Stimulated activated CD8-positive, alpha-beta memory T cell treated with anti-CD3 and anti-CD28 coated beads, Interleukin-15, amount 100 ng/mL, for 24 hours (primary cell): ENCODE measurements at places on chromosomes 2 and 18.

DNA sequence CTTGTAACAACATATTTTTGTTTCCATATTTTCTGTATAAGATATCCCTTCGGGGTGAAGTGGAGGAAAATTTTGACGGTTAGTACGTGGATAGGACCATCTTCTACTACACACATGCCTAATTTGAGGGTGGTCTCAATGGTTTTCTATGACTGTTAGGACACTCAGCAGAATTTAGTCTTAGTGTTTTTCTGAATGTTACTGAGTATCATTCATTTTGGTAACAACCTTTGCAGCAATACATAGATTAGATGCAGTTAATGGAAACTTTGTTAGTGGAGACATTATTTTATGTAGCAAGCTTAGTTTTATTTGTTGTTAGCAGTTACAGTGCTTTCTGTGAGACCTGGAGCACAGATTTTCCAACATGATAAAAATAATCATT, 1.6 kb downstream of the ITGAV start:
- no peak for DNase-seq

- DNase-seq = no peak
Observed at GRCh38 chr2:157363612-157364101, 38.0 kb upstream of the ERMN start.

DNA sequence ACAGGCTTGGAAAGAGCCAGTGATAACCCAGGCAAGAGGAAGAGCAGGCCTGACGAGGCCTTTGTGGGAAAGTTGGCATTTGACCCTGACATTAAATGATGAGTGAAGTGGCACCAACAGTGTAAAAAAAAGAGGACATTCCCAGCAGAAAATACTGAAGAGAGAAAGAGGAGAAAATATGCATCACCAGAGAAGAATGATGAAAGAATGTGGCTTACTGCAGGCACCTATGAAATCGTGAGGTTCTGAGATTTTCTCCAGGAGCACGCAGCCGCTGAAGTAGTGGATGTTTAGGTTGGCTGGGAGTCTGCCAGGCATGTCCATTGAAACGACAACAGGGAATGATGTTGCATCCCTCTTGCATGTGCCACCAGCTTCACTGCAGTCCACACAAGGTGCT, 13.8 kb downstream of the EHD3 start:
- DNase-seq = no peak

DNA sequence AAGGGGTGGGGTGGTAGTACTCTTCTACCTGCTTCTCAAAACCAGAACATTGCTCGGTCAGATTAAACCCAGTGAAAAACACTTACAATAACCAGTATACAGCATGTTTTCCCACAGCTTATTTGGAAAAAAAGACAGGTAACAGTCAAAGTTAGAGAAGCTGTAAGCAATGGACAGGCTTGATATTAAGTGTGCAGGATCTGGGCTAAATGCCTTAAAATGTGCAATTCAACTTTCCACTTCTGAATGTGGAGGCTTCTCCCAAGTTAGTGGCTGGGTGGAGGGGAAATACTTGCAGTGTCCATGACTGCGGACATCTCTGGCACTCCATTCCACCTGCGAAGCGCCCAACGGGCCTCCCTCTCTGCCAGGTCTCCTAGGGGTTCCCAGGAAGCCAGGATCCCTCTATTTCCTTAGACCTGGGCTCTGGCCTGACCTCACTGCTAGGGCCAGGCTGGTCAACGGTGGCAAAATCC, 5.3 kb downstream of the ZEB2 start:
- no peak for DNase-seq

DNA sequence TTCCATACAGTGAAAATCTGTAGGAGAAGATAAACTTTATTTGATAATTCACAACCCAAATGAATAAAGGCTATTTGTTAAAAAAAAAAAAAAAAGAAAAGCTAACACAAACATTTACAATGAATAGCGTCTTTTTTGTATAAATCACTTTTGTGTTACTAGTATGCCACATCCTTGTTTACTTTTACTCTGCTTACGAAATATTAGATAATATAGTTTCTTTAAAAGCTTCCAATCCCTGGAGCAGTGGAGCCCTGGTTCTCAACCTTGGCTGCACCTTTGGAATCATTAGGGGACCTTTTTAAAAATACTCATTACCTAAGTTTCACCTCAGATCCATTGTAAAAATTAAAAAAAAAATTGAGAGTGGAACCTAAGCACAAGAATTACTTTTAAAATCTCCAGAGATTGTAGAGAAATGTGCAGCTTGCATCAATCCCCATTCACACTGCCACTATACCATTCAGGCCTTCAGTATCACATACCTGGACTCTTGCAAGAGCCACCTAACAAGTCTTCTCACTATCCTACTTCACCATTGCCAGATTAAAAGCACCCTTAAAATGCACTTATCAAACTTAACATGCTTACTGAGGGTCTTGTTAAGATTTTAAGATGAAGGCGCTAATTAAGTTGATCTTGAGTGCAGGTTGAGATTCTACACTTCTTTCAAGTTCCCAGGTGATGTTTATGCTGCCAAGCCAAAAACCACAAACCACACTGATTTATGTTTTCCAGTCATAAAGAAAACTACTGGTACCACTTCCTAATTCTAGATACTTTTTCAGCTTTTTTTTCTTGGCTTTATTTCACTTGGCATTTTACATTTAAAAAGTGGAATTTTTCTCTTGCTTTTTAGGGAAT, 59.7 kb upstream of the ZC3H15 start:
- no peak for DNase-seq

DNA sequence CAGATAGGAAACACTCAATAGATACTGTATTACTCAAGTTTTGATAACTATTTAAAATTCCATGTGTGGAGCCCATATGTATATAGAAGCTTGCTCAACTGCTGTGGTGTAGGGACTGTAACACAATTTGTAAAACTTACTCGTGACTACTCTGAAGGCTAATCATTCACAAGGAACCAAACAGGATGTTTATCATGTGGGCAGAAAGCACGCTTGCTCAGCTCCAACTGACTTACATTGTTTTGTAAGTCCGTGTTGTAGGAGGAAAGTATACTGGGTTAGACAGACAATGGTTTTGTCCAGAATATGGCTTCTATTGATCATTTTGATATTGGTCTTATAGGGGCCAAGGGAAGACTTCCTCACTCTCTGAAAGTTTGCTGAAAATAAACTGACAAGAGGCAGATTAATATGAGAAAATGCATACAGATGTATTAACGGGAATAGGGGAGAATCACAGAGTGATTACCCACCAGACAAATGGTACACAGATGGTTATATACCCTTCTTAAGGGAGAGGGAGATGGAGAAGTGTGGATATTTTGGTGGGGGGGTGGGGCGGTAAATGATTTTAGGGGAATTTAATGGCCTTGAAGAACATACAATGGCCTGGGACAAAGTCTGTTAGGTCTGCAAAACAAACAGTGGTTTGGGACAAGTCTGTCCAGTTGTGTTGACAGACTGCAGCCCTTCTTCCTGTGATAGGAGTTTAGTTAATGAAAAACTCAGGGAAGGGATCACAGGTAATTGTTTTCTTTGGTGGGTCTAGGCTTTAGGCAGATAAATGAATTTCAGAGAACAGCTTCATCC, 259.3 kb upstream of the SP5 start:
- no peak for DNase-seq

DNA sequence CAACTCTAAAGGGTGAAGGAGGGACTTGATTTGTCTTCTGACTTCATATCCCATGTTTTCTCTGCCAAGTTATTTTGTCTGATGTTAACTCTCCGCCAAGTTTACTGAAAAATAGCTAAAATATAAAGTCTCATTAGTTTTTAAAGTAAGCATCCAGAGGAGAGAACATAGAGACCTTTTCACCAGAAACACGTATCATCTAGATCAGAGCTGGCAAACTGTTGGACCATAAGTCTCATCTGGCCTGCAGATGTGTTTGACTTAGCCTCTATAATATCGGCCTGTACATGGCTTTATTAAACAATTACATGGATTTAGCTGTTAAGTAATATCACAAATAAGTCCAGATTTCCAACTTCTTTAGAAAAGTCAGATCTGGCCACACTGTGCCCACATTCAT, 182.6 kb downstream of the PLCL1 start:
- DNase-seq = no peak

DNA sequence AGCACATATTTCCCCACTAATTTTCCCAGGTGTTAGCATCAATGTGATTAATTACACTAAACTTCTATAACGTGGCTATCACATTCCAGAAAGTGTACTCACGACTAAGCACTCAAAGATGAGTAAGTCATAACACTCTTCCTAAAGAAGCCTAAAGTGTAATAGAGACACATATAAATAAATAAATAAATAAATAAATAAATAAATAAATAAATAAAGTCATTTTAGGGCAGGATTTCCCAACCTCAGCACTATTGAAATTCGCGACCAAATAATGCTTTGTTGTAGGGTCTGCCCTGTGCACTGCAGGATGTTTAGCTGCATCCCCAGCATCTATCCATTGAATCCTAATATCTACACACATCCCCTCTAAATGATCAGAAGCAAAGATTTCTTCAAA, 390.9 kb downstream of the CDH7 start:
- DNase-seq = no peak

DNA sequence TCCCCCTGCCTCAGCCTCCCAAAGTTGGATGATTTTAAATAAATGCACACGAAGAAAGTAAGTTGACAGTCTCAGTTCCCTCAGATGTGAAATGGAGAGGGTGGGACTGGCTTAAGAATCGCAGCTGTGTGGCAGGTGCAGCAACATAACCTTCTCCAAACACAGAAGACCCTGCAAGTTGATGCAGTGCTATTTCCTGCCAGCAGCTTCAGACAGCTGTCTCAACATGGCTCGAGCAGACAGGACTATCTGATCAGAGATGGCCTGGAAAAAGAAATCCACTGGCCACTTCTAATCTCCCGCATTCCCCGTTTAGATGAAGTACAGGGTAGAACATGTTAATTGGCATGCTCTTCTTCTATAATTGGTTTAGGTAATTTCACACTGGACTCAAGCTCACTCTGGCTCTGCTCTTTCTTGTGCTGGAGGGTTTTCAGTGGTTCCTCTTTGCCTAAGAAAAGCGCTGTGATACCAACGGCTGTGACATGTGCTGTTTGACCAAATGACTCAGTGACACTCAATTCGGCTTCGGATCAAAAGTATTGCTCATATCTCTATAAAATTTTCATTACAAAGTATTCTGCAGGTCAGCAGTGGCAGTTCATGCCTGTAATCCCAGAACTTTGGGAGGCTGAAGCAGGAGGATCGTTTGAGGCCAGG, 40.2 kb downstream of the MYOM1 start:
- no peak for DNase-seq

DNA sequence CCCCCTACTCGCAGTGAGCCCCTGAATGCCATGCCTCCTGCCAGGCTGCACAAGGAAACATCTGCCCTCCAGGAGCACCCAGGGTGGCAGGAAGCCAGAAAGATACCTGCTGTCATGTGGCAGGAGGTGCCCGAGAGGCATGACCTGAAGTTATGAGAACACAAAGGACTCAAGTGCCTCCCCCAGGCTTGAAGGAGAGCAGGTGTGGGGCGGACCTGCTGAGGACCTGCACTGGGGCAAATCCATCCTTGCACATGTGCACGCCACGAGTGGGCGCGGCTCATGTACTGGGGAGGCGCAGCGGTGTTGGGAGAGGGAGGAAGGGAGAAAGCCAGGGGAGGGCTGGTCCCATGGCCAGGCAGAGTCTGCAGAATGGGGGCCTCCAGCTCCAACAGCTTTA, 26.9 kb downstream of the SDC1 start:
- DNase-seq = no peak

DNA sequence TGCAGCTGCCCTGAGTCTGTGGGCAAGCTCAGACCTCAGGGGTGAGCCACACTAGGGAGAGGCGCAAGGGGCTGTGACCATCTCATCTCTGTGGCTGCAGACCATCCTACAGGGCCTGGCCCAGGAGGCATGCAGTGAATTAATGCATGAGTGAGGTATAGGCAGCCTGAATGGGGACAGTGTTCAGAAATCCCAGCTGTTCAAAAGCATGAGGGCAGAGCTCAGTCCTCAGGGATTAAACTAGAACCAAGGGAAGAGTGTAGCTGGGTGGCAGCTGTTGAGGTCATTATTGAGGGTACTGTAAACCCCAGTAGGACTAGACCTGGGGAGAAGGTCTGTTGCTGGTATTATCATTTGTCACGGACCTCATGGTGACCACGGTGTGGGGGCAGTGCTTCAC, 17.0 kb downstream of the TMEM177 start:
- no peak for DNase-seq

DNA sequence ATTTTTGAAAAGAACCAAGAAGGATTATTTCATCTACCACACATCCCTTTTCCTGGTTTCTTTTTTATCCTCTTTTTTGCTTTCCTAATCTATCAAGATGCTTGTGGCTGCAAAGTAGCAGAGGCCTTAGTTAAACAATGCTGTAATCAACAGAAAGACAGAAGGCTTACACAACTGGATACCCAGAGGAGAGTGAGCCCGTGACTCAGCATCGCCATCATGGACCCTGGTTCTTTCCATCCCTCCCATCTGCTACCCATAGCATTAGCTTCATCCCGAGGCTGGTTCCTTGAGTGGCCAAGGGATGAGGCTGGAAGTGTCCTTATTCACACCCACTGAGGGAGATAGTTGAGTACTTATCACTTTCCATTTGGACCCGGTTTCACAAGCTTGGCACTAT, 7.5 kb upstream of the HAAO start:
- no peak for DNase-seq

DNA sequence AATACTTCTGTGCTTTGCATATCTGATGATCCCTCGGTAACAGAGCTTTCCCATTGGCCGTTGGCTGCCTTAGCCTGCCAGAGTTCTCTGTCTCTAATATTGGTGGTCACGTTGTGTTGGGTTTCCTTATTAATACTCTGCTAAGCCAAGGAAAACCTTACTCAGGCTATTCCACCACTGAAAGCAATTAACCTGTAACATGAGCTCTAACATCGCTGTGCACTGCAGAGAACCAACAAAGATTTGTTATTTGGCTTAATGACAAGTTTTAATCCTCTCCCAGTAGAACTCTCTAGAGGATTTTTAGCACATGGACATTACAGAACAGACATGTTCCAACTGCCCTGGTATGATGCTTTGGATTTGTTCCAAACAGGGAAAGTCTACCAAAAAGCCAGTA, 825.9 kb upstream of the POU3F3 start:
- DNase-seq = no peak
